Astrocyte (in vitro differentiated cells and primary cell): ENCODE measurements at places on chromosomes 1 and 21. TPM values are rescaled to one million over a fixed set of nuclear protein-coding genes. Genes with fewer than 3 reads are reported as not detected.

CD52 gene
- 1.9 TPM in 1 of 2 replicates, not detected in the other for total RNA-seq

- no peaks in the 10 kb centered on the region for H3K4me1 ChIP-seq
- H3K27ac ChIP-seq: no peak overlapping the region
- no peaks in the 10 kb centered on the region for H3K36me3 ChIP-seq
- H3K4me3 ChIP-seq: no peak overlapping the region
- no peaks in the 10 kb centered on the region for H3K27me3 ChIP-seq
- DNase-seq: no peak
These were observed 6.1 kb downstream of the SPOCD1 start for GRCh38 chr1:31809698-31810097.

- DNase-seq: no peak
- H3K27ac ChIP-seq: no peak overlapping the region
- H3K27me3 ChIP-seq: no peaks in the 10 kb centered on the region
- no peak overlapping the region for H3K4me3 ChIP-seq
These were observed 14.2 kb downstream of the TRAF5 start for GRCh38 chr1:211340622-211341507.

DNA sequence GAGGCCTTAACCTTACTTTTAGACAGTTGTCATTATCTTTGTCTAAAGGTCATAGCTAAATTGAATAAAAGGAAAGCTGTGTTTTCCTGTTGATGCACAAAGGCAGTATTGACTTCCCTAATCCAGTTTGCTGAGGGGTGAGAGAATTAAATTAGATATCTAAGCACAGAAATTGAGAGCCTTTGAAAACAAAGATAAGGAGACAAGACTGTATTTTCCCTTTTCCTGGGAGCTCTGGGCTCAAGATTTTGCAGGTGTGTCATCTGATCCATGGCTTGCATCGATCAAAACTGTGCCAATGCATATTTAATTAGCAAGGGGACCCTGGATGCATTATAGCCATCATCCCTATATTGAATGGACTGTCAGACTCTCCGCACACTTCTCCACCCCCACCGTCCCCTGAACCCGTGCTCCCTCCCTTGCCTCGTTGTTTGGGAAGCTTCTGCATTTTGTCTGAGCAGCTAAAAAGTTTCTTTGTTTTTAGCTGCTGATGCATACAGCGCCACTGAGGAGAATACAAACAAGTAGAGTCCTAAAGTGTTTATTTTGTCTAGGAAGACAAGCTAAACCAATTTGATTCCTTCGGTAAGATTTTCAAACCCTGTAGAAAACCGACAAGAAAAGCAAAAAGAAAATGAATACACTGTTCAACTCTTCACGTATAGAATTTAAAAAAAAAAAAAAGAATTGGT is 186.3 kb downstream of the NFIA start:
- no peak overlapping the region for H3K4me3 ChIP-seq
- H3K27ac ChIP-seq: no peak overlapping the region
- peaks cover 4% of the 10 kb centered on the region for H3K27me3 ChIP-seq
- no peak for DNase-seq

GRCh38 chr1:14891991-14892390 is 261.6 kb upstream of the TMEM51 start:
- H3K36me3 ChIP-seq: no peaks in the 10 kb centered on the region
- peaks cover 2% of the 10 kb centered on the region for H3K27me3 ChIP-seq
- no peaks in the 10 kb centered on the region for H3K4me1 ChIP-seq
- no peak overlapping the region for H3K4me3 ChIP-seq

GRCh38 chr1:46400421-46400820 is 6.3 kb downstream of the FAAH start:
- no peak overlapping the region for H3K4me3 ChIP-seq
- peaks cover 19% of the 10 kb centered on the region for H3K27me3 ChIP-seq
- DNase-seq: no peak
- no peaks in the 10 kb centered on the region for H3K36me3 ChIP-seq
- no peak overlapping the region for H3K27ac ChIP-seq
- no peaks in the 10 kb centered on the region for H3K4me1 ChIP-seq

DNA sequence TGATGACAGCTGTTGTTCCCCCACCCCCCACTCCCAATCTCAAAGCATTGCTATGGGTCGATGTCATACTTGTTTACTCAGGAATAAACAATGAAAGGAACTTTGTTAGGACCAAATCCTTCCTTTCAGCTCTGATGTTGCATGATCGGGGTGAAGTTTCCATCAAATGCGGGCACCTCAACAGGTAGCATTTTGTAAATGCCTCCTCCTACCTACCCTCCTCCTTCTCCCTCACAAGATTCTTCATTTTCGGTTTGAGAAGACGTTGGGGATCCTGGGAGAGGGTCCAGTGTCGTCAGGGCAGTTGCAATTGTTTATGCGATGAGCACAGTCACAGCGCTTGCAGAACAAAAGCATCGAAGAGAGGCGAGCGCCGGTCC is 758 bp upstream of the HUNK start:
- H3K36me3 ChIP-seq: no peaks in the 10 kb centered on the region
- H3K27me3 ChIP-seq: peaks cover 51% of the 10 kb centered on the region
- H3K4me1 ChIP-seq: no peaks in the 10 kb centered on the region
- no peak overlapping the region for H3K27ac ChIP-seq
- H3K4me3 ChIP-seq: peak overlapping the region; percentile 51
